ENCODE measurements at places on chromosomes 12 and 14. TPM values are rescaled to one million over a fixed set of nuclear protein-coding genes. Genes with fewer than 3 reads are reported as not detected.

DNA sequence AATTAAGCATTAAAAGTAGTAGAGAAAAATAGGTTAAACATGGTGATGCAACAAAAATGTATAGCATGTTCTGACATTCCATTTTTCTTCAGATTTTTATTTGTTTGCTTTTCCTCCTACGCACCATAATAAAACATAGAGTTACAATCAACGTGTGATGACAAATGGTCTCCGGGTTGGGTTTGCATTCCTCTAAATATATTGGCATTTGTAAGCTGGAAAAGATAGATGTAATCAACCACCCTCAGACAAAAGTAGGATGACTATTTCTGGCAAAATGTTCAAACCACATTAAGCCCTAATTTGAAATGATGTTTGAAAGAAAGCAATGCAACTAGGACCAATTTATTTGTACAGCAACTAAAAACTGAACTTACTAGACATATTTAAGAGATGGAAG lies 58.4 kb downstream of the SLC25A21 start:
- H3K4me1 ChIP-seq, result no peaks in the 10 kb centered on the region
- no peak overlapping the region for H3K27ac ChIP-seq
- no peak overlapping the region for H3K4me3 ChIP-seq

- H3K27ac ChIP-seq, result no peak overlapping the region
- H3K27me3 ChIP-seq, result no peaks in the 10 kb centered on the region
- H3K36me3 ChIP-seq, result no peaks in the 10 kb centered on the region
- no peaks in the 10 kb centered on the region for H3K4me1 ChIP-seq
- no peak for DNase-seq
- H3K4me3 ChIP-seq, result no peak overlapping the region
These were observed 44.9 kb downstream of the ATP2B1 start for GRCh38 chr12:89663577-89664357.

DNA sequence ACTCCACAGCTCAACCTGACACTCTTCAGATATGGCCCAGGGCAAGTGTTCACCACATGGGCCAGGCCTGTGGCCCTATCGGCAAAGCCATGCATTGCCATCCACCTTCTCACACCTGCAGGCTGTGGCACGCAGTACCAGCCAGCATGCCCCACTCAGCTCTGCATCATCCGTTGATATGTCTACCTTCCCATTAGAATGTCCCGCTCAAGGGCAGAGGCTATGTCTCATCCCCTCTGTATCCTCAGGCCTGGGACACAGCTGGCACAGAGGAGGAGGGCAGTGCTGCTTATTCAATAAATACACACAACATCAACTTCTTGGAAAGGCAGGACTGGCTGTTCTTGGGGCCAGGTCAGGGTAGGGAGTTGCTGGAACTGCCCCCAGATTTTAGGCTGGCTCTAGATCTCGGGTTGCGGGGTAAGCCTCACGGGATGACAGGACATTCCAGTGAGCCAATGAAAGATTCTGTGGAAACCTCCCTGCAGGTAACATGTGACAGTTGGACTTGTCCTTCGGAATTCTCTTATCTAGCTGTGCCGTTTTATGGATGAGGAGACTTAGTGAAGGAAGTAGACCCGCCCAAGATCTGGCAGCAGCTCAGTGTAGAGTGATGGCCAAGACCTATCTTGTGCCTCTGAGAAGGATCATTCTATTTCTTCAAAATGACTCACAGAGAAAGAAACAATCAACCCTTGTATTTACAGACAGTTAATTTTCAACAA lies 25.6 kb downstream of the SYNE3 start:
- H3K4me1 ChIP-seq, result peaks cover 53% of the 10 kb centered on the region
- no peak overlapping the region for H3K4me3 ChIP-seq
- H3K27me3 ChIP-seq, result no peaks in the 10 kb centered on the region
- no peak overlapping the region for H3K27ac ChIP-seq
- no peak for DNase-seq
- no peaks in the 10 kb centered on the region for H3K36me3 ChIP-seq

The INHBC gene
- total RNA-seq, result not detected
